Dermis microvascular lymphatic vessel endothelial cell (primary cell): ENCODE measurements at places on chromosomes 3 and 15. TPM values are rescaled to one million over a fixed set of nuclear protein-coding genes. Genes with fewer than 3 reads are reported as not detected.

GRCh38 chr3:195754906-195755305, 34.1 kb downstream of the MUC20 start:
- no peak for DNase-seq

- no peak for DNase-seq
Measured at GRCh38 chr3:145882436-145882835, 278.5 kb downstream of the PLOD2 start.

- no peak for DNase-seq
Measured at GRCh38 chr15:62105266-62105665, 38.5 kb downstream of the C2CD4A start.

DNA sequence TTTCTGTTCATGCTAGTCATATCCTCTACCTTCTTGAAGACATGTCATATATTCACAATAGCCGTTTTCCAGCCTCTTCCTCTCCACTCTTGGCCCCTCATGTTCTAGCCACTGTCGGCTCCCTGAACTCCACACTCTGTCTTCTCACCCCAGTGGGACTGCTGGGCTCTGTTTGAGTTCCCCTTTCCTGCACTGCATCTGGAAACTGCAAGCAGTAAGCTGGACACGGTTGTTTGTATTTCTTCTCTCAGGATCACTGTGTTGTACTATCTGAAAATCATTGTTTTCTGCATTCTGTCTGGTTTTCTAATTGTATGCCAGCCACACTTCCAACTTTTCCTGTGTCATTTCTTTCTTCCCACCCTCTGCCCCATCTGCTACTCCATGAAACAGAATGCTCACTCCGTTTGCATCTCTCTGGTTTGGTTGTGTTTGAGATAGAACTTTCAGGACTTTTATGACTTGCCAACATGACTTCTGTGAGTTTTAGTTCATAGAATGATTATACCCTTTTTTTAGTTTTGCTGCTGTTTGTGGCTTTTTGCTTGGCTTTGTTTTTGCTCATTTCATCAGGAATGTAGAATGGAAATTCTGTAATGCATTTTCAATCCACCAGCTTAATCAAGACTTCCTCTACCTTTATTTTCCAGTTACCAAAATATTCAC, 192.3 kb downstream of the PLCL2 start:
- DNase-seq: no peak

DNA sequence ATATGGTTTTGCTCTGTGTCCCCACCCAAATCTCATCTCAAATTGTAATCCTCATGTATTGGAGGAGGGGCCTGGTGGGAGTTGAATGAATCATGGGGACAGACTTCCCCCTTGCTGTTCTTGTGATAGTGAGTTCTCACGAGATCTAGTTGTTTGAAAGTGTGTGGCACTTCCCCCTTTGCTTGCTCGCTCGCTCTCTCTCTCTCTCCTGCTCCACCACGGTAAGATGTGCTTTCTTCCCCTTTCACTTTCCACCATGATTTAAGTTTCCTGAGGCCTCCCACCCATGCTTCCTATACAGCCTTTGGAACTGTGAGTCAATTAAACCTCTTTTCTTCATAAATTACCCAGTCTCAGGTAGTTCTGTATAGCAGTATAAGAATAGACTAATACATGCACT, 60.7 kb downstream of the GSK3B start:
- no peak for DNase-seq

GPR176 gene
- 4.3 and 8.5 TPM in 2 replicates for total RNA-seq

REC114 gene
- total RNA-seq: not detected in 2 replicates
